ENCODE measurements at places on chromosomes 5 and 9.

GRCh38 chr9:123111427-123112014 lies 78.1 kb downstream of the GPR21 start:
- DNase-seq = peak; percentile 62

DNA sequence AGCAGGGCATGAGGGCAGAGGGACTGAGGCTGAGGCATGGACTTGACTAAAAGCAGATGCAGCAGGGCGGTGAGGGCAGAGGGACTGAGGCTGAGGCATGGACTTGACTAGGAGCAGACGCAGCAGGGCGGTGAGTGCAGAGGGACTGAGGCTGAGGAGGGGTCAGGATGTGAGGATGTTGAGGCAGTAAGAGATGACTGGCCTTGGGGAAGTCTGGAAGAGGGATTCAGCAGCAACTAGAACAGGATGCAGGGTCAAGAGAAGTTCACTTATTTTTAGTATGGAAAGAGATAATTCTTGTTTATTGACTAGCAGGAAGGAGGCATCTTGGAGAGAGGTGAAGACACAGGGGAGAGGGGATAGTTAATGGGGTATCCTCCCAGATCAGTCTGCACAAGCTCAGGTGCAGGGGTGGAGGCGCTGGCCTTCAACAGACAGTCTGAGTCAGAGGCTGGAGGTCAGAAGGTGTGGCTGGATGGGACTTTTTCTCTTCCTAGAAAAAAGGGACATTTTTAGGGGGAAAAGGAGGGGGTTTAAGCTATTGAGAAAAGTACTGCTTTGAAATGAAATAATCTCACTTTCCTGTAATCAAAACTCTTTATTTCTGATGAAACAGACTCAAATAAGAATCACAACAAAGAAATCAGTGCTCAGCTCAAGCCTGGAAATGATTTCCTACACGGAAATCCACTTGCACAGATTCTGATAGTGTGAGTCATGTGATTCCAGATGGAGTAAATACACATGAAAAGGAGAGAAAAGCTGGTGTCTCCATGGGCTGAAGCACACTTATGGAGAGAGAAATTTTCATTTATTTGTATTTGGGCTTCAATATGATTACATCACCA lies 130.9 kb downstream of the PALM2AKAP2 start:
- DNase-seq = no peak

GRCh38 chr5:147303976-147304375 lies 69.2 kb downstream of the STK32A start:
- DNase-seq = no peak

DNA sequence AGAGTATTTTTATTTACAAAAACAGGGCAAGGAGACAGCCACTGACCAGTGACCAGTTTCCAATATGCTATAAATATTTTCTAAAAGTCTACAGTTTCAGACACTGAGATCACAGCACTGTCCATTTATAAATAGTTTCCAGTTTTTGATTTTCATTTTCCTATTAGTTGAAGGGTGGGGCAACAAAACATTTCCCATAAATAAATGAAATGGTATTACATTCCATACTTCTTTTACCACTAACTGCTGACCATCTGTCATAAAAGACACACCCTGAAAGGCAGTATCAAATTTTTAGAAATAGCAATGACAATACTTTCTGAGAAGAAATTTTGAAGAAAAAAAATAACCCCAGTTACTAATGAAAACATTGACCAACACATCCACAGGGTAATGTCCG lies 126.7 kb downstream of the ARSB start:
- no peak for DNase-seq

DNA sequence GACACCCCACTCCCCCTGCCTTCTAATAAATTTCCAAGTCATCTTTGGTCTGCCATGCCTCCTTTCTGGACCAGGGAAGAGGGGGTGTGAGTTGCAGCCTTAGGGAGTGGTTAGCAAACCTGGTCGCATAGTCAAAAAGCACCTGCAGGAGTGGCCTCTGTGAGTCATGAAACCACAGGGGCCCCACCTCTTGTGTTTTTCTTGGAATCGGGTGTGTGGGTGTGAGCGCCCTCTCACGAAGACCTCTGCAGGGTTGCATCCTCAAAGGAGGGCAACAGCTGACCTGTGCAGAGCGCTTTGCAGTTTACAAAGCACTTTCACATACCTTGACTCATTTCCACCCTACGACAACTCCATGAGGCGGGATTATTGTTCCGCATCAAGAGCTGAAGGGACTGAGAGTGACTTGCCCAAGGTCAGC lies 36.8 kb upstream of the TEX48 start:
- DNase-seq = no peak

DNA sequence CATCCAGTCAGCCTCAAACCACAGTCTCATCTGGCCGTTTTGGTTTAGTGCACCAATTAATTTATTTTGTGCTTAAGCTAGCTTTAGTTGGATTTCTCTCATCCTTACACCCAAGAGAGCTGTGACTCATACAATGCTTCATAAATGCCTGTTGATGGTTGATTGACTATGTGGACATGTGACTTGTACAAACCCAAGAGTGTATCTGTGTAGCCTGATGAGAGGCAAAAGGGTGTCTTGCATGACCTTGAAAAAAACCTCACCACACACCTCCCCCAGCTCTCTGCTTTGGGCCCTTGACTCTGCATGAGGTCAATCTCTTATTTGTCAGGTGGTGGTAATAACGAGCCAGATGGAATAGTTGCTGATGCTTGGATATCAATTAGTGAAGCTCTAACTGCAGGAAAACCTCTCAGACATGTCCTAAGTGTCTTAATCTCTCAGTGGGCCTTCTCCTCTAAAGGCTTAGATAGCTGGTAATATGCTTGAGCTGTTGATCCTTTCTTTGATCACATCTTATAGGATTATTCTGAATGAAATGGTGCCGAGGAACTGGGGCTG lies 10.6 kb upstream of the GLRA1 start:
- no peak for DNase-seq

GRCh38 chr5:4230471-4230785 lies 634.8 kb downstream of the IRX1 start:
- no peak for DNase-seq

DNA sequence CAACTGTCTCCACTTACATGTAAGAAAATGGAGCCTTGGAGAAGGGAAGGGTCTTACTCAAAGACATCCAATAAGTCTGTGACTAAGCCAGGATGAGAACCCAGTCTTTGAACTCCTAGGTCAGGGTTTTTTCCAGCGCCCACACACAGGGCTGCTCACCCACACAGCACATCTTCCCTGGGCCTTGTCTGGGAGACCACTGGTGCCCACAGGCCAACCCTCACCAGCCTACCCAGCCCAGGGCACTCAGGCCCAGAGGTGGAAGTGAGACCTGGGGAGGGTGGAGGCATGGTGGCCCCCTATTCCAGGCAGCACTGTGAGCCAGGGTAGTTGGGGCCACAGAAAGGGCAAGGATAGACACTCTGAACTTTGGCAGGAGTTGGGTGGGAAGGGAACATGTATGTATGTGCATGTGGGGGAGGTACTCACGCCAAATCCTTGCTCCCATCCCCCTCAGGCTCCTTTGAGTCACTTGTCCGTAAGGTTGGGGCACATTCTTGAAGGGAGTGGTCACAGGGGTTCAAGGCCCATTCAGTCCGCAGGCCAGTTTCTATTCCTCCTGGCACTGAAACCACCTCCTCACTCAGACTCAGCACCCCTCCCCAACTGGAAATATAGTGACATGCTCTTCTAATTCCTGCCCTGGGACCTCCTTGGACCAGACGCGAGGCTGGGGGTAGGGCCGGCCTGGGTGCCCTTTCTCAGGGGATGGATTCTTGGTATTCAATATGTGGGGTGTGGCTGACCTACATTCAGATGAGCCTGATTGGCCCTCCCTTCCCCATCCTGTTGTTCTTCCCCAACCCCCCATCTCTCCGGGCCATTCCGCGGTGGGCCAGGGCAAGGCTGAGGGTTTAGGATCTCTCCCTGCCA lies 2.9 kb upstream of the SLC4A9 start:
- DNase-seq = no peak

DNA sequence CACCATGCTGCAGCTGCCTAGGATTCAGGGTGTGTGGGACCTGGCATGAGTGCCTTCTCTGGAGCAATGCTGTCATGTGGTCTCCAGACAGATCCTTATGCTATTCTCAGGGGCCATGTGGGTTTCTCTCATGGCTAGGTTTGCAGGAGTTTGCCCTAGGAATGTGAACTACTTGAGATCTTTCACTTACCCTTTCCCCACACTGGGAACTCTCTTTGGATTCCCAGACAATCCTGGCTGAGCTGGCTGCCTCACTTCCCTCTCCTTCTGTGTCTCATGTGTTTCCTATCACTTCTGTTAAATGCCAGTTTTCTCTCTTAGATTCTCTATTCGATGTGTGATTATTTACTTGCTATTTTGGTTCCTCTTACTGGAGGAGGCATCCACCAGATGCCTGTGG lies 270.2 kb upstream of the RASA1 start:
- DNase-seq = no peak

DNA sequence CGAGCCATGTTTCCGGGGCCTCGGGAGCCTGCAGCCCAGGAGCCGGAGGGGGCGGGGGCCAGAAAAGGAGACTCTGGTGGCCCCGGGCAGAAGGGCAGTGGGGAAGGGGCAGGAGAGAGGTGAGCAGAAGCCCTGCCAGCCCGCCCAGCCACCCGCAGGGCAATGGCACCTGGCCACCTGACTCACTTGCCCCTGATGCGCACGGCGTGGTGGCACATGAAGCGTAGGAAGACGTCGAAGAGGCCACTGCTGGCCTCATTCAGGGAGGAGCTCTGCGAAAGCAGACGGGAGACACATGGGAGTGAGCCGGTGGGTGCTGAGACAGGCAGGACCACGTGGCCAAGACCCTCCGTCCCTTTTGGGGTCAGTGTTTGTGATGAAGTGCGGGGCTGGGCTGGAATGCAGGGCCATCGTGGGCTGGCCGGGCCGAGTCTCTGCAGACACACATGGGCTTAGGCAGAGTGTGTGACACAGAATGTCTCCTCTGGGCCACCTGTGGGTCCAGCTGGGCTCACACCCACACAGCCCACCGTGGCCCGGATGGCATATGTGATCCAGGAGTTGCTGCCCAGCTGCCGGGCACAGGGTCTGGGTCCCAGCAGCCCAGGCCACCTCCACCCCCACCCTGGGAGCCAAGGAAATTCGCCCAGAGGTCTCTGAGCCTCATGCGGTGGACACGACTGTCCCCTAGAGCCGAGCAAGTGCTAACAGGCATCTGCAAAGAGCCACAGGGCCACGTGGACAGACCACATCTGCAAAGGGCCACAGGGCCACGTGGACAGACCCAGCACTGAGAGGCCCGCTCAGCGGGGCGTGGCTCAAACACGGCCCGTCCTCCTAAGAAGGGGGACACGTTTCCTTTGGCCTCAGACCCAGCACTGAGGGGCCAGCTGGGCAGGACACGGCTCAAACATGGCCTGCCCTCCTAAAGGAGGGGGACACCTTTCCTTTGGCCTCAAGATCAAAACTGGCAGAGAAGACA lies 23.6 kb downstream of the TERT start:
- DNase-seq = no peak

- no peak for DNase-seq
These were observed 10.3 kb downstream of the GBGT1 start for GRCh38 chr9:133153227-133154096.

GRCh38 chr5:55429613-55430253 lies 105.0 kb downstream of the PLPP1 start:
- no peak for DNase-seq

GRCh38 chr5:72760259-72760658 lies 56.2 kb upstream of the TNPO1 start:
- DNase-seq = no peak

GRCh38 chr5:15008476-15008875 lies 136.9 kb upstream of the ANKH start:
- peak; percentile 69 for DNase-seq

DNA sequence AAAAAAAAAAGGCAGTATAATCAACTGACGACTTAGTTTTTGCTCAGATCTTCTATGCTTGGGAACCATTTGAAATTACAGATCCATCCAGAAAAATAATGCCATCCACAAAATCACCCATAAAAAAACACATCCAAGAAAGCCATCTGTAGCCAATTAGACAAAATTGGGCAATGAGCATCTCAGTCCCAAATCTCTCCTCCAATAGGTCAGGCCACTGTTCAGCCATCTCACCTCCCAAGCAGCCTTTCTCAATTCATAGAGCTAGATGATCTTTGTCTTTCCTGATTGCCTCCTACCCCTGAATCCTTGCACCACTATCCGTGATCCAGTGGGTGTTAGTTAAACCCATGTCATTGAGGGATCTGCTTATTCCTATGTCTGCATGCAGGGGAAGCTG lies 139.6 kb downstream of the SCAMP1 start:
- no peak for DNase-seq

DNA sequence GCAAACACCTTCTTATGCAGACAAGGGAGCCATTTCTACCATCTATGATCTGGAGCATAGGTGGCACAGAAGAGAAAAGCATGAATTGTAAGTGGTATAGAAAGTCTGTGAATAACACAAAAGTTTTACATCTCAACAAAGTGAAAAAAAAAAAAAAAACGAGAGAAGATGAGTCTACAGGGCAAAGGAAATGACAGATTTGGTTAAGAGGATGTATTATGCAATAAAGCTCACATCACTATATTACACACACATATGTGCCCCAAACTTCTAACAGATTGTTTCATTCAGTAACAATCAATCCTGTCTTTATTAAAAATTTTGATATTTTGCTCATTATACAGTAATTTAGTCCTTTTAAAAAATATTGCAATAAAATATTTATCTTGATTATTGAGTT lies 49.8 kb downstream of the CERT1 start:
- DNase-seq = no peak

GRCh38 chr5:145856285-145856818 lies 16.5 kb downstream of the GRXCR2 start:
- no peak for DNase-seq

- no peak for DNase-seq
These were observed 13.2 kb upstream of the ARHGEF28 start for GRCh38 chr5:73612799-73613198.

DNA sequence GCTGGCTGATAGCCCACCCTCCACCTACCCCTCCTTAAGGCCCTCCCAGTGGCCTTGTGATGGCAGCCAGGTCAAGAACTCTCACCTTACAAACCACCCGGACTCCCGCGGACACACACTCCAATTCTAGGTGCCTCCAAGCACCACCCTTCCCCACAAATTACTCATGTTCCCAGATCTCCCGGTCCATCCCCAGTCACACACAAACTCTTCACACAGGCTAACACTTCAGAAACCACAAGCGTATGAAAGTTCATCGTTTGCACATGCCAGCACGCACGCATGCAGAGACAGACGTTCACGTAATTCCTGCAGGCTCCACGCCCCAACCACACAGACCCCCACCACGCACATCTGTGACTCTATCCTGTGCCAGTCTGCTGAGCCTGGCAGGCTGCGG lies 18.0 kb downstream of the NR5A1 start:
- no peak for DNase-seq

GRCh38 chr9:116705531-116705930 lies 18.4 kb downstream of the TRIM32 start:
- DNase-seq = no peak
